ENCODE measurements at places on chromosomes 1 and 21.

- DNase-seq, result no peak
Observed at GRCh38 chr1:16051039-16051438, 7.5 kb downstream of the CLCNKB start.

- no peak for DNase-seq
Observed at GRCh38 chr1:70091811-70092210, 113.6 kb downstream of the LRRC40 start.

DNA sequence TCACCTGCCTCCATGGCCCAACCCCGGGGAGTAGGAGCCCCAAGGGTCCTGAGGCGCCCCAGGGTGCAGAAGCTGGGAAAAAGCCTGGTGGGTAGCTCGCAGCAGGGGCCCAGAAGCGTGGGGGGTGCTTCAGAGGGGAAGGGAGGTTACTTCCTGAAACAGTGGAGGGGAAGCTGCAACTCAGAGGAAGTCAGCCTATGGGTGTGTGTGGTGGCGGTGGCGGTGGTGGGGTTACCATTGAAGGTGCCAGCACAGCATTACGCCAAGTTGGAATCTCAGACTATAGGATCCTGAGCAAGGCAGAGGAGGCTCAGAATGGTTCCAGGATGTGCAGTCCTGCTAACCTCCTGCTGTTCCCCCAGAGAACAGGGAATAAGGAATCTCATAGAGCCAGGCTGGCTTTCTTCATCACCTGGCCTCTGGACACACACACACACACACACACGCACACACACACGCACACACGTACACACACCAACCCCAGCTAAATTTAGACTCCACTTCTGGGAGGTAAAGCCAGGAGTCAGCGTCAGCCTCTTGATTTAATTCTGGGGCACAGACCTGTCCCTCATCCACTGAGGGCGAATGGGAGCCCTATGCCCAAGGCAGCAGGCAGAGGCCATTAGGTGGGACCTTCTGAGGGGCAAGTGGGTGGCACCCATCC lies 1.3 kb downstream of the DENND4B start:
- DNase-seq, result peak; percentile 68

- no peak for DNase-seq
Observed at GRCh38 chr1:214520544-214521165, 30.7 kb downstream of the PTPN14 start.

GRCh38 chr1:16211824-16212223 lies 628 bp downstream of the ARHGEF19 start:
- DNase-seq, result no peak

GRCh38 chr1:244214009-244214967 lies 163.2 kb downstream of the ZBTB18 start:
- DNase-seq, result no peak

GRCh38 chr1:45974541-45975269 lies 157.7 kb downstream of the PIK3R3 start:
- no peak for DNase-seq

GRCh38 chr1:203586496-203587081 lies 40.0 kb upstream of the ATP2B4 start:
- DNase-seq, result no peak

GRCh38 chr1:185155600-185156287 lies 1.0 kb downstream of the TRMT1L start:
- no peak for DNase-seq

DNA sequence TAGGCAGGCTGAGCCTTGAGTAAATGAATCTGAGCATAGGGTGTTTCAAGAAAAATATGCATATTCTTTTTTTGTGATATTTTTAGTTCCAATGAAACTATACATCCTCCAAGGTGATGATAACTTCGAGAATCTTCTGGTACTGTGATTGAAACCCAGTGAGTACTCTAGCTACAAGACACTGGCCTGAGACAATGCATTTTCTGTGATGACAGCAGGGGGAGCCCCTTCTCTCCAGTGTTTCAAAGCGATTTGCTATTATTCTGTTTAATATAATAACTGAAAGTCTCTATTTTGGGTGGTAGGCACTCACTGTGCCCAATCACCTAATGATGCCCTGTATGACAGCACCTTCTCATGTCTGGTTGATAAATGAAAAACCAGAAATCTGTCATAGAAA lies 12.1 kb downstream of the IRF2BP2 start:
- DNase-seq, result no peak

DNA sequence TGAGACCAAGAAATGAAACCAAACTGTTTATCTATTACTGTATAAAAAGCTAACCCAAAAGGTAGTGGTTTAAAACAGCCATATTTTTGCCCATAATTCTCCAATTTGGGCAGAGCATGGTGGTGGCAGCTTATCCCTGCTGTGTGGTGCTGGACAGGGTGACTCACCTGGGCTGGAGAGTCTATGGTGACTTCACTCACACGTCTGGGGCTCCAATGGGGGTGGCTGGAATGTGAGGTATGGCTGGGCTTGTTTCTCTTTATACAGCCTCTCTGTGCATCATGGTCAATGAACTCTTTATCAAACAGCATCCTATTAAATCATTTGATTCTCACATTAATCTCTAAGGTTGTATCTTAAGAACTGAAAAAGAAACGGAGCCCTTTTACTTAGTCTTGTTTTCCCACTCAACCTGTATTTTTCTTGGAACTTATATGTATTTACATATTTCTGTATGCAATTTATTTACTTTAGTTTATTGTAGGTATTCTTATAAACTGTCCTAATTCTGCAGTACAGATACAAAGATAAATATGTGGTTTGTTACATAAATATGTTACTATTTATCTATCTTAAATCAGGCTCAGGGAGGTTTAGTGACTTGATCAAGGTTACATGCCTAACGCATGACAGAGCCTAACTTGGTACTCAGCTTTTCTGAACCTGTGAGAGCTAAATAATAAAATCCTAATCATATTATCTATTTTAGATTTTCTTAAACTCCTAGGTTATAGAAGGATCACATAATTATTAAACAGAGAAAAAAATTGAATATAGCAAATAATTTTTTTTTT lies 37.5 kb upstream of the WLS start:
- DNase-seq, result no peak

DNA sequence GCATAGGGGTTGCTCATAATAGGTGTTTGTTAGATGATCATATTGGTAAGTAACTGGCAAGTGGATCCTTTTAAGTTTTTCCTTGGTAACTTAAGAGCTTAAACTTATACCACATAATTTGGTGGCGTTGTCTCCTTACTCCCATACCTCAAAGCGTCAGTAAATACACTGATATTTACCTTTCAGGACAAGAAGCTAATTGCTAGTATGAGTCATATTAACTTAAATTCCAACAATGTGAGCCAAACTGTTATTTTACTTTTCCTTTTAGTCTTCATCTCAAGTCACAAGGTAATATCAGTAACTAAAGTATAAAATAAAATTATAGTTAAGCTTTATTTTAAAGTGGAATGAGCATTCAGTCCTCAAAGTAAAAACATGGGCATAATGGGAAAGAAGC lies 9.0 kb upstream of the SH3GLB1 start:
- DNase-seq, result no peak

- DNase-seq, result no peak
Observed at GRCh38 chr1:8194481-8195227, 123.3 kb upstream of the SLC45A1 start.

- DNase-seq, result no peak
Observed at GRCh38 chr1:15384301-15384901, 25.3 kb upstream of the EFHD2 start.

- DNase-seq, result no peak
Observed at GRCh38 chr1:88228114-88228513, 456.0 kb upstream of the PKN2 start.

GRCh38 chr1:31248276-31248675 lies 8.6 kb upstream of the NKAIN1 start:
- DNase-seq, result no peak

- no peak for DNase-seq
Observed at GRCh38 chr1:8016210-8016894, 9.8 kb downstream of the ERRFI1 start.

DNA sequence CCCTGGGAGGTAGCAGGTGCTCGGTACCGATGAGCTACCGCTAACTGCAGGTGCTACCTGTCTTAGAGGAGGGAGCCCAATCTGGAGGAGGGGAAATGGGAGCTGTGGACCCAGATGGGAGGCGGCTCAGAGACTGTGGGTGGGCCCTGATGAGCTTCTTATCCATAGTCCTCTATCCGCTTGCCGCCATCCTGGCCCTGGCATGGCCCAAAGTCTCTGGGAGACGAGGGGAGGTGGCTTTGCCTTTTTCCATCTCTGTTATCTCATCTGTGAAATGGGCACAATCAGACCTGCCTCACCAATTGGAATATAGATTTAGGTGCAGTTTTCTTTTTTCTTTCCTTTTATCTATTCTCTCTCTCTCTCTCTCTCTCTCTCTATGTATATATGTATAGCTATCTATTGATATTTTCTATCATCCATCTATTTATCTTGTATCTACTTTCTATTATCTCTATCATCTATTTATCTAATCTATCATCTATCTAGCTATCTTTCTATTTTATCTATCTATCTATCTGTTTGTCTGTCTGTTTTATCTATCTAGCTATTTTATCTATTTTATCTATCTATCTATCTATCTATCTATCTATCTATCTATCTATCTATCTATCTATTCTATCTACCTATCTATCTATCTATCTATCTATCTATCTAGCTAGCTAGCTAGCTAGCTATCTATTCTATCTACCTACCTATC lies 16.5 kb downstream of the TNFRSF1B start:
- no peak for DNase-seq

- DNase-seq, result no peak
Observed at GRCh38 chr21:34877485-34878128, 171.5 kb downstream of the RUNX1 start.

GRCh38 chr1:94738371-94738770 lies 81.8 kb upstream of the SLC44A3 start:
- DNase-seq, result no peak

GRCh38 chr1:227487606-227488005 lies 75.8 kb upstream of the ZNF678 start:
- no peak for DNase-seq

- no peak for DNase-seq
Observed at GRCh38 chr1:203038217-203038741, 12.0 kb downstream of the PPFIA4 start.

DNA sequence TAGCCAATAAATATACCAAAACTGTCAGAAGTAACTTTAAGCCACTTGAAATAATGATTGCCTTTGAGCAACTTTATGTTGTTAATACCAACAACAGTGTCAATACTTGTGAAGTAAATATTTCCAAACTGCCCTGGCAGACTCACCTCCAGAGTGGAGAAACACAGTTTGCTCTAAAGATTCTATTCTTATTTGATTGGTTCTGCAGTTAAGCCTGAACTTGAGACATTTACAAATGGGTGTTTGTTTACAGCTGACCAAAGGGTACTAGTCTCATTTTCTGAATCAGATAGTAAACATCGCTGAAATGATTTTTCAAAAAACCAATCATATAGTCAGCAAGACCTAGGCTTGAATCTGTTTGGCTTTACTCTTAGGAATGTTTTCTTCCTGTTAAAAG lies 1.3 kb upstream of the MYOC start:
- no peak for DNase-seq

DNA sequence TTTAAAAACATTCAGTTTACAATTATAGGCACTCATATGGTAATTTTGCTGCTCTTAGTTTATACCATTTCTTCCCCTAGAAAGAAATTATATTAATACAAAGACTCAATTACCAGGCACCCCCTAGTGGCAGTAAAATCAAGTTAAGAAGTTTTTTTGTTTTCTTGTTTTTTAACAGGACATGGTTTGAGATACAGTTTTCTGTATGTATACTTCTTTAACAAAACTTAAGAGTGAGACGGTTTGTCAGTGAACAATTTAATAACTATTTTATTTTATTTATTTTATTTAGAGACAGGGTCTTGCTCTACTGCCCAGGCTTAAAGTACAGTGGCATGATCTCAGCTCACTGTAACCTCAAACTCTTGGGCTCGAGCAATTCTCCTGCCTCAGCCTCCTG lies 224.6 kb downstream of the FAF1 start:
- DNase-seq, result no peak

DNA sequence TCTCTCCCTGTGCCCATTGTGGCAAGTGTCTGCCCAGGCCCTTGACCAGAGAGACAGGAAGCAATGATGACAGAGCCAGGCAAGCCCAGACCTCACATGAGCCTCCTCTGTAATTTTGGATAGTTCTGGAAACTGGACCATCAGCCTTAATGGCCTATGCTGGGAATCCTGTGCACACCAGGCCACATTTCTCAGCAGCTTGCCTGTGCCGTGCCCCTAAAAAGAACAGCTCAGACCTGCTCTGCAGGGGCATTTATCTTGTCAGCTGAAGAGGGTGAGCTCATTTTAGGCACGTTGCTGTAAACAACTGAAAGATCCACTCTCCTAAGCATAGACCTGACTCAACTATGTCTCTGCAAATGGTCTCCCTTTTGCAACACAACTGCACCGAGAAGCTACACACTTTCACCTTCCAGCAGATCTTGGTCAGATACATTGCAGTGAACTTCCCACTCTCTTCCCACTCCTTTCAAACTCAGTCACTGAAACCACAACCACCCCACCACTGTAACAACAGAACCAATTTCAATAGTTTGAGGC lies 53.5 kb upstream of the BACH1 start:
- no peak for DNase-seq

DNA sequence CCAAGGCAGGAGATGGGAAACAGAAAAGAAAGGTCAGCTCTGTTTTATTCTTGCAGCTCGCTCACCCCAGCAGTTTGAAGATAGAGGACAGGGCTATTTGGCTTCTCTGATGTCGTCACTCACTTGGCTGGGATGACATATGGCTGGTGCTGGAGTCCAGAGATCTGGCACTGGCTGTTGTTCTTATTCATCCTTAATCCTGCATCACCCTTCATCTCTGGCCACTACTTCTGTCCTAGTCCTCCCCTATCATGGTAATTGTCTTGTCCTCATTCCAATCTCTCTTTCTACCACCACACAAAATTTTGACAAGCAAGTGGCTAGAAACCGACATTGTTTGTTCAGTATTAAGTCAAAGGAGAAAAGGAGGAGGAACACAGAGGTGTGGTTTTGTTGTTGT lies 103.8 kb upstream of the PDE4B start:
- DNase-seq, result no peak

- peak; percentile 84 for DNase-seq
Observed at GRCh38 chr1:16351994-16352841, at the start of gene FBXO42. TSS of gene FBXO42 (minus strand) at chr1:16352480. CDS start at chr1:16315418, 37,062 bp downstream.

- DNase-seq, result no peak
Observed at GRCh38 chr1:51147394-51147793, 45.4 kb downstream of the C1orf185 start.

DNA sequence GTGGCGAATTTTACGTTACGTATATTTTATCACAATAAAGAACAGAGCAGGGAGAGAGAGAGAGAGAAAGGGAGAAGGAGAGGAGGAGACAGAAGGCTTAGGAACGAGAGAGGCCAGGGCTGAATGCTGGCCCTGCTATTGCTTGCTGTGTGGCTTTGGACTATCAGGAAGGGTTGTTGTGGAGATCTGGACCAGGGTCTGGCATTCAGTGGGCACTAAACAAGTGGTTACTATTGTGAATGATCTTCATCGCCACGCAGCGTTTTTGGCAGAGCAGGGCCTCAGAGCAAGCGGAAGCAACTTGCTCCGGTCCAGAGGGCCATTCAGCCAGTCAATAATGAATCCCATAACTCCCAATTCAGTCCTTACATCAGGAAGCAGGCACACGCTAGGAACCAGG lies 26.4 kb downstream of the PIK3C2B start:
- DNase-seq, result no peak
